ENCODE measurements at places on chromosomes 13 and 19.

- no peak for DNase-seq
These were observed 18.0 kb downstream of the KLK4 start for GRCh38 chr19:50893047-50893736.

GRCh38 chr13:27421101-27421871, 3.1 kb upstream of the GTF3A start:
- no peak for DNase-seq

DNA sequence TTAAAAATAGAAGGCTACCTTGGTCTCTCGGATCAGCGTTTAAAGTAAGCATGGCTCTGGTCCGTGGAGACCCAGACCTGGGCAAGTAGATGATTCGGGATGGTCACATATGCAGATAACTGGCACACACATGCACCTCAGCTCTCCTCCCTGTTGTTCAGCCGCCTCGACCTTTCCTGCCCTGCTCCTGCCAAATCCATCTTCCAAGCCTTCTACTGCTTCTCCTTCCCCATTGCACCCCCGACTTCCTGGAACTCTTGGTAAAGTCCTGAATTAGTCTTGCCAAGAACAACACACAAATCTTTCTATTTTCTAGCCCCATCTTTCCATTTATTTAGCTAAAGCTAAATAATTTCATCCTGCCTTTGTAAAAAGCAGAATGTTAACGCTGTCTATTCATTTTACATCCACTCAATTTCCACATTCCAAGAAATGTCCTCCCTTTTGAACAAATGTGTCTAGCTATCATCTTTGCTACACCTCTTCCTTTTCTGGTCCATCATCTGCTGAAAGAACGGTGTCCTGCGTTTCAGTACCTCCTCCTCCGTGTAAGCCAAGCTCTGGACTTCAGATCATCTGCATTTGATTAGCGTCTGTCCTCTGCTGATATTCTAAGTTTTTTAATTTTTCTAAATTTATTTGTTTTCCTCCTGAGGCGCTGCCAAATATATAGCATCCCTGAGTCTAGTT, 92.5 kb downstream of the ZIC5 start:
- DNase-seq: no peak

DNA sequence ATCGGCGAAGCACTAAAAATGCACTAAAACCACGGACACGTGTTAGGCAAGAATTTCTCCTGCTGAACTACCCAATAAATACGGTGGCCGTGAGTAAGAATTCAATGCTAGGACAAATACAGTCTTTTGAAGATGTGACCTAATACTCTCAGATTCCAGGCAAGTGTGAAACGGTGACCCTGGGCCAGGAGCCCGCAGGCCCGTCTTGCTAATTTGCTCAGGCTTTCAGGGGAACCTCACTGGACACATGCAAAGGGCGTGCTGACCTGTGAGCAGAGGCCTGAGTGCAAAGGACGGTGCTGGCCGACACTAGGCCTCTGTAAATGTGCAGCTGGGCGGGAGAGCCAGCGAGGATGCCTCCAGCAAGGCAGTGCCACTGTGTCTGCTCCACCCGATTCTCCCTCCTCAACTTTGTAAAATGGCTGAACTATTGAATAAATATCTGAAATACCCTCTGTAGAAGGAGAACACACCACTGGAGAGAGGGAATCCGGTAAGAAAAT, 70.1 kb downstream of the STK24 start:
- no peak for DNase-seq

DNA sequence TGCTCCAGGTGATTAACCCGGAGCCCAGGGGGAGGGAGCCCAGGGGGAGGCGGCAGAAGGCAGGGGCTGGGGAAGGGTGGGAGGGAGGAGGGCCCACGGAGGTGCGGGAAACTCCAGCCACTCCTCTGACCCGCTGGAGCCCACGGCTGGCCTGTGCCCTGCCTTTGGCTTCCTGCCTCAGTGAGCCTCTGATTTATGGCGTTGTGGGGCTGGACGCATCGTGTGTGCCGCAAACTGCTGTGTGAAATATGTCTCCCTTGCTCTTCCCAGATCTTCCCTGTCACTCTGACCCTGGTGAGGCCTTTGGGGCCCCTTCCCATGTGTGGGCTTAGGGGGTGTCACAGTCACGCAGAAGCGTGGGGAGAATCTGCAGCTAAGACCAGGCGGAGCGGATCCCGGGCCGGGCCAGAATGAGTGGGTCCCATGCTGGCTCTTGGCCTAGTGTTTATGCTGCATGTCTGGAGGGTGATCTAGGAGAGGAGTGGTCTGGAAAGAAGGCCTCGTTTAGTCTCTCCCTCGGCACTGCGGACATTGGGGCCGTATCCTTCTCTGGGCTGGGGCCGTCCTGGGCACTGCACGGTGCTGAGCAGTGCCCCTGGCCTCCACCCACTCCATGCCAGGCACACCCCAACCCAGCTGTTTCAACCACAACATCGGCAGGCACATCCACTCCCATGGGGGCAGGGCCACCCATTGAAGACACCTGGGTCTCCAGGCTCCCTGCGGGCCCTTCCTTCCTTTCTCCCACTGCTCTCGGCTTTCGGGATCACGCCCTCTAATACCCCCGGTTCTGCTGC, 123.0 kb downstream of the KDM4B start:
- no peak for DNase-seq

DNA sequence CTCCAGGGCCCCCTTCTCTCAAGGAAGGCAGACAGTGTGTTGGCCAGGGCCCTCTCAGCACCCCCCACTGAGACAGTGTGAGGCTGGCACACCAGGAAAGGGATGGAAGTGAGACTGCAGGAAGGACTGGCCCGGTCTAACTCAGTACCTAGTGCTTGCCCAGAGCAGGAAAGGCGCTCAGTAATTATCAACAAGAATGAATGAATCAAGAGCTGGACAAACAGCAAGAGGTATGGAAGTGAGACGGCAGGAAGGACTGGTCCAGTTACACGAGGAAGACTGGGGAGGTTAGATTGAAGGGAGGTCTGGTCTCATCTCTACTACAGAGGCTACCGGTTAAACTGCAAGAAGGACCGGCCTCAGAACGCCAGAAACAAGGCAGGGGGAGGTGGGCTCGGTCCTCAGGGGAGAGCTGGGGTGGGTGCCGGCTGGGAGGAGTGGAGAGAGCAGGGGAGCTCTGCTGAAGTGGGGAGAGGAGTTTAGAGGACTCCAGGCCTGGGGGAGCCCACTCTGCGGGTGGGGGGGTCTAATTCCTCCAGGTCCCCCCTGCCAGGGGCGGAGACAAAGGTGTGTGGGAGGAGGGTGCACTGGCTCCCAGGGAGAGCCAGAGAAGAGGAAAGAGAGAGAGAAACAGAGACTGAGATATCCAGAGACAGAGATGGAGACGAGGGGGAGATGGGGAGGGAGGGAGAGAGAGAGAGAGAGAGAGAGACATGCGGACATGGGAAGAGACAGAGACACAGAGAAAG, 1.1 kb downstream of the SLC8A2 start:
- DNase-seq: no peak

DNA sequence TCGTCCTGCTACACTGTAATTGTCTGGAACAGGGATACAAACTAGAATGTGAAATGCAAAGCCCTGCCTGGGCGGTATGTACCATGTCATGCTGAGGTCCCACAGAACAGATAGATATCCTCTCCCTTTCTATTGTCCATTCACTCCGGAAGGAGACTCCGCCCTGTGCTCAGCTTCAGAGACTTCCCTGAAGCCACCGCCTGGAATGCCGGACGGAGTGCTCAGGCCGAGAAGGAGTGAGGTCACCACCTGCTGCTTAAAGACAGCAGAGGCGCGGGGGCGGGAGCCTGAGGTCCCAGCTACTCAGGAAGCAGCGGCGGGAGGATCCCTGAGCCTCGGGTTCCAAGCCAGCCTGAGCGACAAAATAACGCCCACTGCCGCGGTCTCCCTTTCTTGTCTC, 890 bp upstream of the ZNF611 start:
- no peak for DNase-seq

GRCh38 chr13:25978961-25979360, 72.9 kb downstream of the SHISA2 start:
- no peak for DNase-seq

- DNase-seq: peak; percentile 80
These were observed 958 bp downstream of the JUND start for GRCh38 chr19:18280247-18281081.

GRCh38 chr19:30444253-30444671, 72.1 kb downstream of the ZNF536 start:
- no peak for DNase-seq

- peak; percentile 41 for DNase-seq
These were observed 8.3 kb downstream of the LCP1 start for GRCh38 chr13:46173656-46174055.

GRCh38 chr13:108860418-108860817, 231.0 kb downstream of the MYO16 start:
- DNase-seq: no peak

DNA sequence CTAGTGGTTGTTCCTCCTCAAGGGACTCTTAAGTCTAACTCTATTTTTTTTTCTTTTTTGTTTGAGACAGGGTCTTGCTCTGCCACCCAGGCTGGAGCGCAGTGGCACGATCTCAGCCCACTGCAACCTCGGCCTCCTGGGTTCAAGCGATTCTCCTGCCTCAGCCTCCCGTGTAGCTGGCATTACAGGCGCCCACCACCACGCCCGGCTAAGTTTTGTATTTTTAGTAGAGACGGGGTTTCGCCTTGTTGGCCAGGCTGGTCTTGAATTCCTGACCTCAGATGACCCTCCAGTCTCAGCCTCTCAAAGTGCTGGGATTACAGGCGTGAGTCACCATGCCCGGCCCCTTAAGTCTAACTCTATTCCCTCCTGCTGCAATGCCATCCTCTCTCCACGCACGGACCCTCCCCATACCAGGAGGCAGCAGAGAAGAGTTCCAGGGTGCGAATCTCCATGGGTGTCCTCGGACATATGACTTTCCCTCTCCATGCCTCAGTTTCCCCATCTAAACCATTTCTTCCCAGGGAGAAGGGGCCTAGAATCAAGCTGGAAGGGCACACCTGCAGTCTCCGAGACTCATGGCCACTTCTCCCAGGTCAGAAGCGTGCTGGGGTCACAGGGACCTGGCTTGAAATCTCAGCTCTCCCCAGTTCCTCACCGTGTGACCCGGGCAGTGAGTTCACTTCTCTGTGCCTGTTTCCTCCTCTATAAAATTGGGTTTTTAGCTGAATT, 6.0 kb upstream of the BCL3 start:
- no peak for DNase-seq

GRCh38 chr19:11737964-11738745, 591 bp downstream of the ZNF823 start:
- DNase-seq: peak; percentile 27

GRCh38 chr19:30092721-30093569, 150.9 kb downstream of the URI1 start:
- DNase-seq: no peak

DNA sequence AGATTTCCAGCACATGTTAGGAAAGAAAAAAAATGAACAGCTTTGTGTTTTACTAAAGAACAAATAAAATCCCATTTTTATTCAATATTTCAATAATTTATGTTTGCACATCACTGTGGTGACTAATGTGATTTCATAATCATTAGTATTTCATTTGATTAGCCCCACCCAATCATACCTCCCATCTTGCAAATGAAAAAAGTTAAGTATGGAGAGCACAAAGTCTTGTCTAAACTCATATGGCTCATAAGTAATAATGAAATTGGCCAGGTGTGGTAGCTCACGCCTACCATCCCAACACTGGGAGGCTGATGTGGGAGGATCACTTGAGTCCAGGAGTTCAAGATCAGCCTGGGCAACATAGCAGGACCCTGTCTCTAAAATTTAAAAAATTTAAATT, 3.8 kb downstream of the ZNF490 start:
- no peak for DNase-seq

DNA sequence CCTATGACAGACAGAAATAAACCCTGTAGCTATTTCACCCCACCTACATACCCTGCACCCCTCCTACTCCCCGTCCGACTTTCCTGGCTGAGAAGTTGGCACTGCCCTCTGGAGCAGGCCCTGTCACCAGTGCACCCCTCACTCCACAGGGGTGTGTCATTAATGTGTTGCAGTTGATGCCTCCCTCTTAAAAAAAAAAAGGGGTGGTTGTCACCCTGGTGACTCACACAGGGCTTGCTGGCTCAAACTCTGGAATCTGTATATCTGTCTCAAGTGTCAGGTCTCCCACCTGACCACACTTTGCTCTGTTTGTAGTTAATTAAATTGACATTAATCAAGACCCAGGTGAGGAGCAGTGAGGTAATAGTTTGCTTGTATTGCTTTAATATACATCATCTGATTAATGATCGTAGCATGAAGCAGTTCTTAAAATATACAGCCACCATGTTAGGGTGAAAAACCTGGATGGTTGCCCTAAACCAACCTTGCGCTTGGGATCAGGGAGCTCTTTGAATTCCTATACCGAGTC, 2.0 kb upstream of the GATAD2A start:
- peak; percentile 21 for DNase-seq

DNA sequence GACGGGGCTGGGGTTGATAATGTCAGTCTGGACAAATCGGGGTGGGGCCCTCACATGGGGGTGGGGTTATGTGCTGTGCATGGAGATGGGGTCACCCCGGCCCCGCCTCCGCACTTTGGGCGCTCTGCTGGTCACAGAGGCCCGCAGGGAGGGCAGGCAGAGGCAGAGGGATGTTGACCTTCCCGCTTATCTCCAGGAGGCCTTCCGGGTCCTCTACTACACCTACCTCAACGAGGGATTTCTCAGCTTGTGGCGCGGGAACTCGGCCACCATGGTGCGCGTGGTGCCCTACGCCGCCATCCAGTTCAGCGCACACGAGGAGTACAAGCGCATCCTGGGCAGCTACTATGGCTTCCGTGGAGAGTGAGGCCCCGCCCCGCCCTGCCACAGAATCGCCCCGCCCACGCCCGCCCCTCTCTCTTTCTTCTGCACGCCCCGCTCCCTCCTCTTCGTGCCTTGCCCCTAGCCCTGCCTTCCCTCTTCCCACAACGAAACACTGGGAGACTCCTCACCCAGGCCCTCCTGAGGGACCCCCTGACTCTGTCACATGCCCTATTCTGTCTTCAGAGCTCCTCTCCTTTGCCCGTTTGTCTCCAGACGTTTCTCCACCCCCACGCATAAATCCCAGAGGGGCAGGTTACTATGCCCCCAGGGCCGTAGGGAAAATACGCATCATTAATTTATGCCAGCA, 32.8 kb downstream of the TMEM161A start:
- DNase-seq: no peak
